ENCODE measurements at places on chromosomes 2 and 18.

DNA sequence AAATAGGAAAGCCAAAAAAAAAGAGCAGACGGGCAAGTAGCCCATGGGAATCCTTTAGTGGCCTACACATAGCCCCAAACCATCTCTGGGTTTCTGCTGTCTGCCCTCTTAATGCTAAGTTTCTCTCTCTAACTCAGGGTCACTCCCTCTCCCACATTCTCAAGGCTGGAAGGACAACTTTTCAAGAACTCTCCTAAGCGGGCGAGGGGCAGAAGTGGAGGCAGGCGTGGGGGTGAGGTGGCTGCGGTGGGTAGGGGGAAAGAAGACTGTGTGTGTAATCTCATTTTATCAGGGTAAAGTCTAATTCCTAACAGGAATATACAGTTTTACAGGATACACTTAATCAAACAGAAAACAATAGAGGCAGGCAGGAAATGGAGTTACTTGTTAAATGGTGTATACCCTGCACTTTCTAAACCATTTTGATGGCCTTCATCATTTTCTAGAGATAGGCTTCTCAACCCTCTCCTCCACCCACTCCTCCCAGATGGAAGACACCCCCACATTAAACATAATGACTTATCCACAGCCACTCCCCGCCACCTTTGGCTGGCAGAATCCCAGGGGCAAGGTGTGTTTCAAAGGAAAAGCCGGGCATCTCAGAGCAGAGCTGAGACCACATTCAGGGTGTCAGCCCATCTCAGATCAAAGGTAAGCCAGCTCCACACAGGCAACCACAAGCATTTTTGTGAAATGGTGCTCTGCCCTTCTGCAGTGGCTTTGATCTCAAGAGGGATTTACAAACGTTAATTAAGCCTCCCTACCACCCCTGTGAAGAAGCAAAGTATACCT, 6.8 kb downstream of the SMAD7 start:
- DNase-seq, result no peak

DNA sequence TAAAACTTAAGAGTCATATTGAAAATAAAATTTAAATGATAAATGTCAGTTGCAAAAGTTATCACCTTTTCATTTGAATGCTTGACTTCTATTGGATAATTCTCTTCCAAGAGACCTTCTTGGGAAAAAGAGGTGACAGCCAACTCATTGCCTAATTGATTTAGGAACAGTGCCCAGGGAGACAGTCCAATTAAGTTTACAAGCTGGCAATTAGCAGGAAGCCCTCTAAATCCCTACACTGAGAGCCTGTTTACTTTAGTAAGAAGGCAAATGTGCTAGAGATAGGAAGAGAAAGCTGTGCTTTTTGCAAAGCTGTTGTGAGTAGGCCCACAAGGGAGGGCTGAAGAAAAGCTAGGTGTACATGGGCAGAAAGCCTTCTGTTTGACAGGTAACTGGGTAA, 189.1 kb downstream of the WDPCP start:
- no peak for DNase-seq

GRCh38 chr2:121359716-121360565, 74.9 kb upstream of the TFCP2L1 start:
- DNase-seq, result no peak

DNA sequence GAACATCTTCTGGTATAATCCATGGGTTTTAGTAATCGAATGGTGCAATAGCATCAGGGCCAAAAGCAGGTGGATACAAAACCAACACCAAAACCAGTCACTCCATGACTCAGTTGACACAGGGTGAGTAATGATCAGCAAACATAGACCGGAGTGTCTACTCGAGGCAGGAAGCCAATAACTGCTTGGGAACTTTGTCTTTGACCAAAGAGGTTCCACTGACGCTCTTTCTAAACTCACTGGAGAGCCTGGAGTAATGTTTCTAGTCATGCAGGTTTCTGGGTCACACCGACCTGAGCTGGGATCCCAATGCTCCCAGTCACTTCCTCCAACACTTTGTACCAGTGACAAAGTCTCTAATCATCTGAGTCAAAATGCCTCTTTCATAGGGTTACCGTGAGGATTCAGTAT, 30.9 kb downstream of the MREG start:
- DNase-seq, result no peak

DNA sequence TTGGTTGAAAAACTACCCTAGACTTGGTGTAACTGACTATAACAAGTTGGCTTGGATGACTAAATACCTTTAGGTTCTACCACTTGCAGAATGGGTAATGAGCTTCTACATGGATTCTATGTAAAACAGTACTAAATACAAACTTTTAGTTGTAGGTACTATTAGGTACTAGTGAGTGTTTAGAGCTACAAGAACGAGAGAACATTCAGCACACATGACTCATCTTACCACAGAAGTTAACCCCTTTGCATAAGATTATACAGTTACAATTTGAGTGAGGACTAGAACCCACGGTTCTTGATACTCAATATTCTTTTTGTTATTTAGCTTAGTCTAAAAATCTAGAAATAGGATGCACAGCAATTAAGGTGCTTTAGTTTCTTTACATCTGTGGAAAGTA, 101.7 kb upstream of the TFCP2L1 start:
- no peak for DNase-seq

- no peak for DNase-seq
These were observed 59.1 kb downstream of the CDC42EP3 start for GRCh38 chr2:37612382-37612781.

- no peak for DNase-seq
These were observed 62.6 kb downstream of the ARHGEF4 start for GRCh38 chr2:130899306-130899705.

GRCh38 chr2:157460384-157460837, 16.5 kb upstream of the CYTIP start:
- no peak for DNase-seq

Measured in CD4-positive, alpha-beta T cell treated with Interleukin-15 for 4 hours (primary cell).